ENCODE measurements at places on chromosomes 12 and 14. TPM values are rescaled to one million over a fixed set of nuclear protein-coding genes. Genes with fewer than 3 reads are reported as not detected.
A peak's percentile ranks its signal among the peaks of the same experiment; 100 is the strongest.

DNA sequence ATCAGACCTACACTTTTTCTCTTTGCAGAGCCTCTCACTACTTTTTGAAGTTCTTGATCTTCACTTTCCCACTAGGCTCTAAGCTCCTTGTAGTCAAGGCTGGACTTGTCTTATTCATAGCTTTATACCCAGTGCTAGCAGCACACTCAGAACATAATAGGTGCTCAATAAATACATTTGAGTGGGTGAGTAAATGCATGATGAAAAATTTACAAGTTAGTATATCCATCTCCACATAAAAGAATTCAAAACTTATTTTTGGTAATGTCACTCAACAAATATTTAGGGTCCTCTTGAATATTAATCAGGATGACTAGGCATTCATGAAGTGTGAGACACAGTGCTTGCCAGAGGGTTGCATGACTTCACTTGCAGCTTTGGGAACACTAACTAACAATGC is 52.6 kb downstream of the NRXN3 start:
- no peaks in the 10 kb centered on the region for H3K36me3 ChIP-seq
- no peak for DNase-seq
- H3K4me3 ChIP-seq: no peak overlapping the region
- H3K27me3 ChIP-seq: no peaks in the 10 kb centered on the region
- H3K27ac ChIP-seq: no peak overlapping the region

DNA sequence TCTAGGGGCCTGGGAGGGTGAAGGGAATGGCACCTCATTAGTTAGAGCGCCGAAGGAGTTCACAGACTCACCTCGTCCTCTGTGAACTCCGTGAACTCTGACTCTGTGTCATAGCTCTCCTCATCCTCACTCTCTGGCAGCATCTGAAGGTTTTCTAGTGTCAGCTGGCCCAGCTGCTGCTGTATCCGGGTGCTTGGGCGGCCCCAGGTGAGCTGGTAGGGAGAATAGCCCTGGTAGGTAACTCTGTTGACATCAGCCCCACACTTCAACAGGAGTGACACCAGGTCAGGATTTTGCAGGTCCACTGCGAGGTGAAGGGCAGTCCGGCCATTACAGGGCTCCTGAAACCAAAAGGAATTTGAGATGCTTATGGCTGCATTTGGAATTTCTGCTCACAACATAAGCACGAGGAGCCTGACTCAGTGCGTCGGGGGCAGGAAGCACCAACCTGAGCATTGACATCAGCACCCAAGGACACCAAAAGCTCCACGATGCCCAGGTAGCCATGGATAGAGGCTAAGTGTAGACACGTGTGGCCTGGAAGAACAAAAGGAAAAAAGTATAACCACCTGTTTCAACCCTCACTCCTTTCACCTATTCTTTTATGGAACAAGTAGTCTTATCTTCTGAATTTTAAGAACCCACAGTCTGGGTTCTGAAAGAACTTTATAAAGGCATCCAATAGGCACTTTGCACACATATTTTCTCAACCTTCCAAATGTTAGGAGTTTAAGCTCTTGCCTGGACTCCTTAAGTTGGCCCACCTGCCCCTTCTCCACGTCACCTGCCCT is 2.0 kb downstream of the NFKBIA start:
- peaks cover 4% of the 10 kb centered on the region for H3K36me3 ChIP-seq
- no peaks in the 10 kb centered on the region for H3K27me3 ChIP-seq
- H3K4me1 ChIP-seq: peaks cover 24% of the 10 kb centered on the region
- H3K27ac ChIP-seq: no peak overlapping the region

DNA sequence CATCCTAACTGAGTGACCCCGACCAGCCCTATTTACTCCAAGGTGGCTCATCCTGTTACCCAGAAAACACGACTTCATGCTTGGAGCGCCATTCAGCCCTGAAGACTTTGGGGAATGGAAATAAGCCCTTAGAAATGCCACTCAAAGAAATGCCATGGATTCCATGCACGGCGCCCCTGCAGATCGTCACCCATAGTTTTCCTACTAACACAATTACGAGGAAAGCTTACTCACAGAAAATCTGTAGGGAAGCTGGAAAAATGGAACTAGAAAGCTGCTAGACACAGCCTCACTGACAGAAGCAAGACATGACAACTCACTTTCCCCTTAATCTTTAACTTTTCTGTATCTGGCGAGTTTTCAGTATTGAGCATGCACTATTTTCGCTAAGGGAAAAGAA is 19.5 kb downstream of the NUAK1 start:
- H3K27me3 ChIP-seq: peaks cover 1% of the 10 kb centered on the region
- H3K4me1 ChIP-seq: peaks cover 73% of the 10 kb centered on the region
- H3K36me3 ChIP-seq: no peaks in the 10 kb centered on the region
- H3K4me3 ChIP-seq: peak overlapping the region; percentile 1
- DNase-seq: no peak
- H3K27ac ChIP-seq: no peak overlapping the region

GRCh38 chr14:53016491-53016890 is 65.6 kb upstream of the FERMT2 start:
- no peak overlapping the region for H3K27ac ChIP-seq
- H3K27me3 ChIP-seq: no peaks in the 10 kb centered on the region
- no peak for DNase-seq
- peaks cover 18% of the 10 kb centered on the region for H3K4me1 ChIP-seq
- no peaks in the 10 kb centered on the region for H3K36me3 ChIP-seq
- no peak overlapping the region for H3K4me3 ChIP-seq

GRCh38 chr14:58636129-58636528 is 1.6 kb upstream of the DACT1 start:
- H3K36me3 ChIP-seq: no peaks in the 10 kb centered on the region
- no peak for DNase-seq
- H3K4me1 ChIP-seq: peaks cover 55% of the 10 kb centered on the region
- H3K27ac ChIP-seq: no peak overlapping the region

A2ML1 gene
- not detected for total RNA-seq

PARP2 gene
- total RNA-seq: 50.7 TPM

KRT73 gene
- total RNA-seq: not detected

EGLN3 gene
- total RNA-seq: 0.89 TPM

HCAR3 gene
- total RNA-seq: not detected
